ENCODE measurements at places on chromosomes 11 and 22.

GRCh38 chr11:10669258-10670033 is 24.1 kb downstream of the IRAG1 start:
- no peak for DNase-seq

DNA sequence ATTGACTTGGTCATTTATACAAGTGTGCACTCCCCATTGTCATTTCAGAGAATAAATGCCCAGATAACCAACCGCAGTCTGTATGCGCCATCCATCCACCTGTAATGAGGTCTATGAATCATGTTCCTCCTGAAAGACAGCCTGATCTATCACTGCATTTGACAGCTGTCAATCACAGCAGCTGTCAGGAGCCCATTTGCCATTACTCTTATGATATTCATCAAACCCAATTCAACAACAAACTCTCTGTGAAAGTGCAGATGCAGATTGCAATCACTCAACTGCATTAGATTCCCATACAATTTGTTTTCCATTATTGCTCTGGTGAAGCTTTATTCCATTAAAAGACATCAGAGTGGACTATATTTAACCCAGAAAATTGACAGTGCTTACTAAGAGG is 586.9 kb upstream of the KIRREL3 start:
- no peak for DNase-seq

- no peak for DNase-seq
Observed at GRCh38 chr11:64237484-64237951, 3.1 kb downstream of the VEGFB start.

DNA sequence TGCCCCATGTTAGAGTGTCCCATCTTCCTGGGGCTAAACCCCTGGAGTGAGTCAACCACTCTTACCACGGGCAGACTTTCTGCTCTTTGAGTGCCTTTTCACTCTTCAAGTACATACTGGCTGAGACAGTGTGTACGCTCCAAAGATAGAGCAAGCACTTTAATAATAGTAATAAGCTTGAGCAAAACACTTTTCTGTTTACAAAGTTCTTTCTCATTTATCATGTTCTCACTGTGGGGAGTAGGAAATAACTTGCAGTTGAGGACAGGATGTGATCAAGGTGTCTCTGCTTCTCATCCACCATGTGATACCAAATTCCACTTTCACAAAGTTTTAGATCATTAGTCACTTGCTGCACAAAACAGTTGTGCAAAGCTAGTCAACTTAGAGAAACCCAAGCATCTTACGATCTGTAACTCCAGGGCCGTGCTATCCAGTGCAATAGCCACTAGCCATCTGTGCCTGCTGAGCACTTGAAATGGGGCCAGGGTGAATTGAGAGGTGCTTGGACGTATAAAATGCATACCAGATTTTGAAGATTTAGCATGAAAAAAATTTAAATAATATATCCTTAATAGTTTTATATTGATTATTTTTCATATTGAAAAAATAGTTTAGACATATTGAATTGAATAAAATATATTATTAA is 135.3 kb downstream of the KIF18A start:
- DNase-seq, result no peak

GRCh38 chr11:14179116-14179820 is 179.7 kb downstream of the RRAS2 start:
- DNase-seq, result no peak

- no peak for DNase-seq
Observed at GRCh38 chr11:8070417-8071115, 10.4 kb upstream of the TUB start.

All from ureter (tissue), 1 donor.